ENCODE measurements at places on chromosomes 16 and 17.

- DNase-seq: no peak
These were observed 3.2 kb downstream of the ZSCAN10 start for GRCh38 chr16:3095869-3096268.

- DNase-seq: no peak
These were observed 11.9 kb downstream of the TBX2 start for GRCh38 chr17:61411261-61412142.

- DNase-seq: no peak
These were observed 2.4 kb downstream of the HLF start for GRCh38 chr17:55266958-55267688.

- no peak for DNase-seq
These were observed 36.8 kb upstream of the CDYL2 start for GRCh38 chr16:80841231-80841630.

DNA sequence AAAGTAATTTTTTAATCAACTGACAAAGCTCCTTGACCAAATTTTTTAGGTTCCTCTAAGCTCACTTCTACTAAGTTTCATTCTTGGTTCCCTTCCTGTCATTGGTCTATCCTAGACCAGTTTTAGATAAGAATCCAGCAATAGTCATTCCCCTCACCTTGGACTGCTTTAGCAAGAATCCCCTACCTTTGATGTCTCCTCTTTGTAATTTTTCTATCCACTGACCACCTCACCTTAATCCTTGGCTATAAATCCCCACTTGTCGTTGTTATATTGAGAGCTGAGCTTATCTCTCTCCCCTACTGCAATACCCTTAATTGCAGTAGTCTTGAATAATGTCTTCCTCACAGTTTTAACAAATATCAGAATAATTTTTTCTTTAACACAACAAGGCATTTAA lies 107.2 kb downstream of the USP32 start:
- DNase-seq: no peak

DNA sequence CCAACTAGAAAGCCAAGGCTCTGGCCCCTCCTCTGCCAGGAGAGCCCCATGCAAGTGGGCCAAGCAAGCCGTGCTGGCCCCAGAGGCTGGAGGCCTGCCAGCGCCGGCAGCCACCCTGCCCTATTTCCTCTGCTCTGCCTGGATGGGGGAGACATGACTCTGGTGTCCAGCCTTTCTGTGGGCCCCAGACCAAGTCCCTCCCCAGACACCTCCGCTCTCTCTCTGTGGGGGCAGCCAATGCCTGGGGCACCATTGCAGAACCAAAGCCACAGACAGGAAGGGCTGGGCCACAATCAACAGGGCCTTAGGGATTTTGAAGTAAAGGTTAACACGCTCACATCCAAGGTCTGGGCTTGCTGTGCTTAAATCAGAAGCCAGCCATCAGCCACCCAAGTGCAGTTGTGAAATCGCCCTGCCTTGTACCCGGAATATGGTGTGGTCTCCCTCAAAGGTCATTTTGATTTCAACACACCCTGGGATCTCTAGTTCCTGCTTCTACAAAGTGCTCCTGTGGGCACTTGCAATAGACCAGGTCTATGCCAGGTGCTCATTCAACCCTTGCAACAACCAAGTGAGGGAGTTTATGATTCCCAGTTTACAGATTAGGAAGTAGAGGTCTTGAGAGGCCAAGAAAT lies 63.5 kb upstream of the TEX2 start:
- no peak for DNase-seq

DNA sequence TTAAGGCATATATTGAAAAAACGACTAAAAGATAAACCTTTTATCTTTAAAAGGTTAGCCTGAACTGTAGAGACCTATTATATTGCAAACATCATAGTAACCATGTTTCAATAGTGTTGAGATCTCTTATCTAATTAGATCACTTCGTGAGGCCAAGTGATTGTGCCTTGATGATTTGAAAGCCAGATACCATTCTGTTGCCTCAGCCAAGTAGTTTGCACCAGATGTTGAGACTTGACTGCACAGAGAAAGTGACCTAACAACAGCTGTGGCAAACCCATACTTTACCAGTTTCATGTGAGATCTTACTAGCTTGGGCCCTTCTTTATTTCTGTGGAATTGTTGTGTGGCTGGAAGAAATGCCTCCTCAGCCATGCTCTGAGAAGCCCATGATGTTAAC lies 717.3 kb downstream of the KCNJ2 start:
- no peak for DNase-seq

DNA sequence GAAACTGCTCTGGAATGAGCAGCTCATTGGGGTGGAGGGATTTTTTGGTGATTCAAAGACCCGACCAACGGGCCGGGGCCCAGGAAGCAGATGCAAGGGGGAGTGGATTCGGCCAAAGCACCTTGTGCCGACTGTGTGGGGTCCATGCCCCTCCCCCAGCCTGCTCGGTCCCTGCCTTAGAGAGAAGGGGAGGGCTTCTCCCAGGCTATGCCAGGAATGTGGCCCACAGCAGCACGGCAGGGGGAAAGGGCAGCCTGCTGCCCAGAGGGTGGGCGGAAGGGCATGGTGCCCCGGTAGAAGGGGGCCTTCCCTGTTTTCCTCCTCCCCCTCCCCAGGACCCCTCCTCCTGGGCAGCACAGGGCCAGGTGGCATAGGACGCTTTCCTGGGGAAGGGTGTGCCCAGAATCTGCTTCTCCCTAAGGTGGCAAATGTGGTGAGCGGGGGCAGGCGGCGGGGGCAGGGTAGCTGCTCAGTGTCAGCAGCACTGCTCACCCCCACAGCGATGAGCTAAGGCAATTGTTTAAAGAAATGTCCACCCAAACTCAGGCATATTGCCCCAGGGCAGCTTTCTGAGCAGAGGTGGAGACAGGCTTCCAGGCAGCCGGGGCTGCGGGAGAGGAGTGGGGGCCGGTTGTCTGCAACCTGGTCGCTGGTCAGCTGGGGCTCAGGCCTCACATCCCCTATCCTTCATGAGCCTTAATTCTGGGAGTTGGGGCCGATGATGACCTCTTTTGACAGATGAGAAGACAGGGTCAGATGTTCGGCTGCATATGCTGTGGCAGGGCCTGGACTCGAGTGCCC lies 33.9 kb upstream of the MLKL start:
- no peak for DNase-seq

DNA sequence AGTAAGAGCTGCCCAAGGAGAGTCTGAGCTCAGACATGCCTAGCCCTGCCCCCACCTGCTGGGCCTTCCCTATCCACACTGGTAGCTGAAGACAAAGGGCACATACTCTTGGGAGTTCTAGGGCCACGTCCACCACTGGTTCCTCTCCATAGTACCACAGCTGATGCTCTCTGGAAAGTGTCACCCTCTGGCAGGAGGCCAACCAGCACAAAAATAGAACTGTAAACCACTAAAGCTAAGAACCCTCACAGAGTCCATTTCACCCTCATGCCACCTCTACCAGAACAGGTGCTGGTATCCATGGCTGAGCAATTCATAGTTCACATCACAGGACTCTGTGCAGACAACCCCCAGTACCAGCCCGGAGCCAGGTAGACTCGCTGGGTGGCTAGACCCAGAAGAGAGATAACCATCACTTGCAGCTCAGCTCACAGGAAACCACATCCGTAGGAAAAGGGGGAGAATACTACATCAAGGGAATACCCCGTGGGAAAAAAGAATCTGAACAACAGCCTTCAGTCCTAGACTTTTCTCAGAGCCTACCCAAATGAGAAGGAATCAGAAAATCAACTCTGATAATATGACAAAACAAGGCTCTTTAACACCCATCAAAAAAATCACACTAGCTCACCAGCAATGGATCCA lies 115.3 kb downstream of the CEP112 start:
- DNase-seq: no peak

DNA sequence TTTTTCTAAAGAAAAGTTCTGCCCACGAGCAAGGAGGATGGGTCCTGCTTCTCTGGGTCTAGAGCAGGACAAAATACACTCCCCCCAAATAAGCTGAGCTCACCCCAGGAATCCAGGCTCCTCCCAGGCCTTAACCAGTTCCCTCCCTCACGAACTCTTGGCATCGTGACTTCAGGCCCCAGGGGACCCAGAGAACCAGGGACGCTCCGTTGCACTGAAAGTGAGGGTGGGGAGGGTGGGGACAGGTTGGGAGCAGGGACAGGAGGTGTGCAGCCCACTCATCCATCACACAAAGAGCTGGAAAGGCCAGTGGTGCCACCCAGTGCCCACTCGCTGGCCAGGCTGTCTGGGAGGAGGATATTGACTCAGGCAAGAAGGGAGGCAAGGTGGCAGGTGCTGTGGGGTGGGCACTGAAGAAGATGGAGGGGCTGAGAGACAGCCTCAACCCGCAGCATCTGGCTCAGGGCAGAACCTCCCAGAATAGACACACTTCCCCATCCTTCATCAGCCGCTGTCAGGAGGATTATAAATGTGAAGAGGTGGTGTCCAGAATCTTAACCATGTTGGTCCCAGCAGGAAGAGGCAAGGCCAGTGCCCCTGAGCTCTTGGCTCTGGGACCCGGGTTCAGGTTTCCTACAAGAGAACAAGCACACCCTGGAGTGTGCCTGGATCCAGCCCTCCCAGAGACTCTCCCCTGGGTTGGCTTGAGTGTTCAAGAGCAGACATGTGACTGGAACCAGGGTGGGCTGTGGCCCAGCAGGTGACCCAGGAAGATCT lies 67.9 kb upstream of the RPL38 start:
- DNase-seq: no peak

DNA sequence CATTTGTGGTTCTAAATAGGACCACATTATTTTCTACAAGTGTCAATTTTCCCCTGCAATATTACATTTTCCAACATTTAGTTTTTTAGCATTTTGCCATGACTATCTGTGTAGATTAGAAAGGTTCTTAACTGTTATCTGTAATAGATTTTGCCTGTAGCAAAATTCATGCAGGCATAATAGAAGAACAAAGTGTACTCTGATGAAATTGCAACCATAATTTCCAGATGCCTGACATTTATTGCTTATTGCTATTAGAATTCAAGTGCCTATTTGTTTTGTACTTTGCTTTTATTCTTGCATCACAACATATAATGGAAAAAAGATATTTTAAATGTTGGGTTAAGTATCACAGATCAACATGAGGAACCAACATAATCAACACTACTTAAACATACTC lies 337.7 kb downstream of the TOX3 start:
- no peak for DNase-seq

Data from anterior cingulate cortex (tissue), 58 donors.